Tongue (tissue), 3 donors: ENCODE measurements at places on chromosomes 4 and X.

DNA sequence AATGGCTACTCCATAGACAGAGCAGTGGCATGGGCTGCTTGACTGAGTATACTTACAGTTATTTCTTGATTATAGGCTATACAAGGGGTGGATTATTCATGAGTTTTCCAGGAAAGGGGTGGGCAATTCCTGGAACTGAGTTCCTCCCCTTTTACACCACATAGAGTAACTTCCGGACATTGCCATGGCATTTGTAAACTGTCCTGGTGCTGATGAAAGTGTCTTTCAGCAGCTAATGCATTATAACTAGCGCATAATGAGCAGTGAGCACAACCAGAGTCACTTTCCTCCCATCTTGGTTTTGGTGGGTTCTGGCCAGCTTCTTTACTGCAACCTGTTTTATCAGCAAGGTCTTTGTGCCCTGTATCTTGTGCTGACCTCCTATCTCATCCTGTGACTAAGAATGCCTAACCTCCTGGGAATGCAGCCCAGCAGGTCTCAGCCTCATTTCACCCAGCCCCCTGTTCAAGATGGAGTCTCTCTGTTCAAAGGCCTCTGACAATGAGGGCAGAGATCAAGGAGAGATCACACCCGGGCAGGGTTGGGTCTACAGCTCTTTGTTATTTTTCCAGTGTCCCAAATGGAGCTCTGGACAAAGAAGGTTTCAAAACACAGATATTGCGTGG is 468.4 kb upstream of the PRKX start:
- DNase-seq: no peak

DNA sequence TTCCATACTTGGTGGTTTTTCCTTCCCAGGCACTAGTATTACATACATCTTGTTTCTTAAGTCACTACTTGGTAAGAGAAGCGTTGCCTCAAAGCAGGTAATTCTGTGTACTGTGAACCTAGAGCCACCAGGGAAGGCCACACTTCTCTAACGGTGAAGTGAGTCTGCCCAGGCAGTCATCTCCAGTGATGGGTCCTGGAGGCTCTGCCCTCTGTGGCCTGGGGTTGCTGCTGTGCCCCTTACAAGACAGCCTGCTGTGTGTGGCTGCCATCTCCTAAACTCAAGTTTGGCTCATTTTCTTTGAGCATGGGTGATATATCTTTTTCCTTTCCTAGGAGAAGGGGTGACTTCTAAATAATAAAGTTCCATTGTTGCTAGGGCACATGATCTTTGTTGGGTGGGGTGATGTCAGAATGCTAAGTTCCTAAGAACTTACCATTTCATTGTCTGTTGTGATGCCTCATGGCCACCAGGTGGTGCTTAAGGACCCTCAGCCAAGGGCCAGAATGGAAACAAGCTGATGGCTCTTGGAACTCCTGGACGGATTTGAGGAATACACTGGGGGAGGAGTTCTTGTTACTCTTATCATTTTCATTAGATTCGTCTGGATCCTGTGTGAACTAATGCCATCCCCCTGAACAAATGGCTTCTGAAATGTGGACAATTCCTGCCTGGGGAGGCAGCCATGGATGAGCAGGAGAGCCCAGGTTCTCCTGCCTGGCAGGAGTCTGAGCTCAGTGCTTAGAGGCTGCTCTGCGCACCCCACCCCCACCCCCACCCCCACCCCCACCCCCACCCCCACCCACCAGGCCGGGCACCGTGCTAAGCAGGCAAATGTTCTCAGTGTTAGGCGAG is 41.1 kb upstream of the WDR1 start:
- peak; percentile 87 for DNase-seq

GRCh38 chr4:173448608-173449379 is 49.9 kb upstream of the SCRG1 start:
- DNase-seq: peak; percentile 74

DNA sequence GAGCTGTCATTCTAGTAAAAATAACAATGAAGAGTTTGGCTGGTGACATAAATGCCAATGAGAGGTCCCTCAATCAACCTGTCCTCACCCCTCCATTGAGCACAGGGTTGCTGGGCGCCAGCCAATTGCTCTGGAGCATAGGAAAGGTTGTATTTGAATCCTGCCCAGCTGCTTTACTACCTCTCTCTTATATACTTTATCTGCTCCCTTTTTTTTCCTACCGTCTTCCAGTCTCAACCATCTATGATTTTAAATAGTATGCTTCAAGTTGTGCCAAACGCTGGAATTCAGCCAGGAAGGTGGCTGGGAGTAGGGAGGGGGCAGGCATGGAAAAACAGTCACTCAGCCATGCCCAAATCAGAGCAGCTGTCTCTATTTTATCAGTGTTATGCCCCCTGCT is 153.8 kb downstream of the NR3C2 start:
- DNase-seq: peak; percentile 84

- DNase-seq: no peak
Observed at GRCh38 chr4:20675786-20676185, 24.5 kb upstream of the PACRGL start.
